ENCODE measurements at places on chromosomes 6 and 20.

- no peaks in the 10 kb centered on the region for H3K27me3 ChIP-seq
- DNase-seq = no peak
- H3K27ac ChIP-seq = no peak overlapping the region
Observed at GRCh38 chr6:150456466-150456865, 87.7 kb downstream of the IYD start.

DNA sequence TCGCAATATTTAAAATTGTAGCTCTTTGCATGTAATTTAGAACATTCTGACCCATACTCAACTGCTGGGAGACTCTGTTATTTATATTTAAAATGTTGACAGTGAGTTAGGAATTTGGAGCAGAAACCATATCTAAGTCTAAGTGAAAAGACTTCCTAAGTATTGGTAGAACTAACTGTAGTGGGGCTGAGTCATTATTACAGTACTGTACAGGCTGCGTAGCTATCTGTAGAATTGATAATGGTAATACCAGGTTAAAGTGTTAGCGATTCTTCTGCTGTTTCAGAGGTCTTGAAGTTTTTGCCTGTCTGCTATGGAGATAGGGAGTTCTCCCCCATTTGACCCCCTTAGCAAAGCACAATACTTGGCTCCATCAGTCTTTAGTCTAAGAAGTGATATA is 3.6 kb downstream of the TOP1 start:
- H3K4me3 ChIP-seq = no peak overlapping the region
- no peaks in the 10 kb centered on the region for H3K36me3 ChIP-seq
- H3K27ac ChIP-seq = no peak overlapping the region
- H3K27me3 ChIP-seq = no peaks in the 10 kb centered on the region

- H3K27me3 ChIP-seq = no peaks in the 10 kb centered on the region
- H3K4me1 ChIP-seq = peaks cover 11% of the 10 kb centered on the region
- H3K27ac ChIP-seq = peak overlapping the region; percentile 5
- DNase-seq = no peak
- peak overlapping the region; percentile 56 for H3K4me3 ChIP-seq
Observed at GRCh38 chr20:43513372-43513930, 6.0 kb downstream of the L3MBTL1 start.

- H3K27ac ChIP-seq = no peak overlapping the region
- no peaks in the 10 kb centered on the region for H3K36me3 ChIP-seq
- H3K4me3 ChIP-seq = no peak overlapping the region
Observed at GRCh38 chr6:85650606-85651005, 7.9 kb upstream of the SYNCRIP start.

DNA sequence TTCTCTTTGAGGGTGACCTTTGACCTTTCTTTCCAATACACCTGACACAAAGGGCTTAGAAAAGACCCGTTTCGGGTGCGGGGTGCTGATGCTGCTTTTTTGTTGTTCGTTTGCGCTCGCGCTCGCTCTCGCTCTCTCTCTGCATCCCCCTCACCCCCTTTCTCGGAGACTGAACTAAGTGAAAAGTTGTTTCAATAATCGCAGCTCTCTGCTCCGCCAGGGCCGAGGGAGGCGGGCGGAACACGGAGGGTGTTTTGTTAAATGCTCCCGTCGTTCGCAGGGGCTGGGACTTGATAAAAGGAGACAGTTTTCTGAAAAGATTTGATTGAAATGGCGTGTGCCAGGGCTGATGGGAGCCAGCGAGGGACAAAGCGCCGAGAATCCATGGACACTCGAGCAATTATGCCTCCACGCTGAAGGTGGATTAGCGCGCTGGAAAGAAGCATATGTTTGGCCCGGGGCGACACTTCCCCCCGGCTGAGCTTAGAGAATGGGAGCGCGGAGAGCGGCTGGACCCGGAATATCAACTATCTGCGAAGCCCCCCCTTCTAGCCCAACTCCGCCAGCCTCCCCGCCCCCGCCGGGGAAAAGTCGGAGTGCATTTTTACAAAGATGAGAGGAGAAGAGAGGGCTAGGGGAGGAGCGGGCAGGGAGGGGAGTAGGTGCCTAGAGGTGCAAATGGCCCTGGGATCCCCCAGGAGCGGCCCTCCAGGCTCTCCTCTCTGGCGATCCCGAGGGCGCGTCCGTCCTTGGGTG is 25.0 kb downstream of the TFAP2A start:
- no peaks in the 10 kb centered on the region for H3K36me3 ChIP-seq
- peaks cover 3% of the 10 kb centered on the region for H3K4me1 ChIP-seq
- no peak overlapping the region for H3K27ac ChIP-seq
- peaks cover 95% of the 10 kb centered on the region for H3K27me3 ChIP-seq
- no peak overlapping the region for H3K4me3 ChIP-seq

DNA sequence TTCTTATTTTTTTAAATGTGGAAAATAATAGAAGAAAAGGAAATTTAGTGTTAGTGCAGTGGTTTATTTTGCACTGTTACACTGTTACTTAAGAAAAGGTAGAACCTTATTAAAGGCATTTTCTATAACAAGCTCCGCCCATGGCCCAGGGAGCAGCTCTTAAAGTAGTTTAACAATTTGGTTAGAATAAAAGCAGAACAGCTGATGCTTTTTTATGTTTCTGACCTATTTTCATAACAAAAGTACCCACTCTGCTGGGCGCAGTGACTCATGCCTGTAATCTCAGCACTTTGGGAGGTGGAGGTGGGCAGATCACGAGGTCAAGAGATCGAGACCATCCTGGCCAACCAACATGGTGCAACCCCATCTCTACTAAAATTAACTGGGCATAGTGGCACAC is 32.6 kb downstream of the DSTN start:
- DNase-seq = no peak
- no peak overlapping the region for H3K4me3 ChIP-seq
- H3K4me1 ChIP-seq = peaks cover 2% of the 10 kb centered on the region
- H3K36me3 ChIP-seq = peaks cover 35% of the 10 kb centered on the region
- no peaks in the 10 kb centered on the region for H3K27me3 ChIP-seq
